ENCODE measurements at places on chromosomes 1 and 21.

DNA sequence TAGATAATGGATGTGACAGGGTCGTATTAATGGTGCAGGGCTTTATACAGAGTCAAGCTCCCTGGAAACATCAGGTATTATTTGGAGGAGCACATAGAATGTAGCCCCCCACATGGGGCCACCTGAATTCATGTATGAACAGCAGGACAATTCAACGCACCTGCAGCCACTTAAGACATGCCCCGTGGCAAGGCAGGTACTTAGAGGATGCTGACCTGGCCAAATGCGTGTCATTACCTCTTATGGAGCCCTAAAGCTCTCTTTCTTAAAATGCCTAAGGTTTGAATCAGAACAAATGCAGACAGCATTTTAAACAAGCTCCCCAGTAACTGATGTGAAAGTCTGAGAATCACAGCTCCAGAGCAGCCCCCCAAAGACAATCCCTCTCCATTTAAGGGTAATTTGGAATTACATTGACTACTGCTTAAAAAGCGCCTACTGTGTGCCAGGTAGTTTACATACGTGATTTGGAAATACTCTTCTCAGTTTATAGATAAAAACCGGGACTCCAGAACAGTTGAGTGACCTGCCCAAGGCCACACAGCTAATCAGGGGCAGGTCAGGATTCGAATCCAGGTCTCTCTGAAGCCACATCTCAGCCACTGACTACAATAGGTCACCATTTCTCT lies 71.0 kb upstream of the KLHDC7A start:
- DNase-seq, result no peak

- no peak for DNase-seq
Observed at GRCh38 chr1:231757101-231757404, 130.5 kb downstream of the DISC1 start.

- DNase-seq, result no peak
Observed at GRCh38 chr1:174134003-174134659, 25.2 kb upstream of the RABGAP1L start.

DNA sequence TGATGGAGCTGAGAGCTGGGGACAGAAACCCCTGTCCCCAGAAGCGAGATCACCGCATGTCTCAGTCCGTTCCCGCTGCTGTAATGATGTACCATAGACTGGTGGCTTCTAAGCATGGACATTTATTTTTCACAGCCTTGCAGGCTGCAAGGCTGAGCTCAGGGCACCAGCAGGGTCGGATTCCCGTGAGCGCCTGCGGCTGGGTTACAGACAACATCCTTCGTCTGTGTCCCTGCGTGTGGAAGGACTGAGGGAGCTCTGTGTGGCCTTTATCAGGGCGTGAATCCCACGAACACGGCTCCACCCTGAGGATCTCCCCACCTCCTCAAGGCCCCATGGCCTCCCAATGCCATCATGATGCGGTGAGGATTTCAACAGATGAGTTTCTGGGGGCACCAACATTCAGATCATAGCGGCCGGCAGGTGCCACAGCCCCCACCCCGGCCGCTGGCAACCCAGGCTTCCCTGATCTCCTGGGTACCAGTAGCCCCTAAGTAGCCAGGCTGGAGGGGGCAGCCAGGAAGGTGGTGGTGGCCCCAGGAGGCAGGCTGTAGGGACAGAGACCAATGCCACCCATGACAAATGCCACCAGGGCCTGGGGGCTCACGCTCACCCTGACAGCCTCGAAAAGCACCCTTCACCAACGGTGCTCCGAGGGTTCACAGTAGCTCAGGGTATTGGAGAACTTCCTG lies 104.4 kb downstream of the CRYAA start:
- no peak for DNase-seq

GRCh38 chr1:232048481-232048880 lies 421.9 kb downstream of the DISC1 start:
- DNase-seq, result no peak

DNA sequence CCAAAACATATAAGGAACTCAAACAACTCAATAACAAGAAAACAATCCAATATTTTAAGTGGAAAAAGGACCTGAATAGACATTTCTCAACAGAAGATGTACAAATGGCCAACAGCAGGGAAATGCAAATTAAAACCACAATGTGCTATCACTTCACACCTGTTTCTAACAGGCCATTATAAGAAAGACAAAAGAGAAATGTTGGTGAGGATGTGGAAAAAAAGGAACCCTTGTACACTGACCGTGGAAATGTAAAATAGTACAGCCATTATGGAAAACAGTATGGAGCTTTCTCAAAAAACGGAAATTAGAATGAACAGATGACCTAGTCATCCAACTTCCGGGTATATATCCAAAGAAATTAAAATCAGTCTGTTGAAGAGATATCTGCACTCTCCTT lies 37.8 kb upstream of the CD2 start:
- no peak for DNase-seq

GRCh38 chr21:26377111-26377694 lies 195.9 kb downstream of the CYYR1 start:
- DNase-seq, result no peak

GRCh38 chr1:221419513-221420095 lies 322.3 kb downstream of the DUSP10 start:
- DNase-seq, result no peak

GRCh38 chr1:116966791-116967190 lies 34.8 kb upstream of the CD101 start:
- DNase-seq, result no peak

DNA sequence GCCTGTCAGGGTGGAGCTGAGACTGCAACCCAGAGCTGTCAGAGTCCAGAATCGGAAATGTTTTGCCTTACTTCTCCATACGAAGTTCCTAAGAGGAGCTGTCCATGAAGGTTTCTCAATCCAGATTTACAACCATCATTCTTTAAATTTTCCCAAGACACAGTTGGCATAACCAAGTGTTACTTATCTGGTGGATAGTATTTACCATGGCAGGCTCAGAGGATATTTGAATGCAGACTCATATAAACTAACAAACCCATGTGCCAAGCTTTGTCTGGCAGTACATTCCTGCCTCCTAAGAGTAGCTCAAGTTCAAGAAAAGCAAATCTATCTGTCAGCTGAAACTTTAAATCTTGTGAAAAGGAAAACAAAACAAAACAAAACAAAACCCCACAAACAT lies 267.9 kb downstream of the ZNF326 start:
- DNase-seq, result no peak

Data from progenitor cell of endocrine pancreas (in vitro differentiated cells).